ENCODE measurements at places on chromosomes 5 and 9. TPM values are rescaled to one million over a fixed set of nuclear protein-coding genes. Genes with fewer than 3 reads are reported as not detected.

The SLCO4C1 gene
- total RNA-seq = 0.08 TPM

GRCh38 chr5:68384936-68385594 is 169.5 kb downstream of the PIK3R1 start:
- DNase-seq = no peak

DNA sequence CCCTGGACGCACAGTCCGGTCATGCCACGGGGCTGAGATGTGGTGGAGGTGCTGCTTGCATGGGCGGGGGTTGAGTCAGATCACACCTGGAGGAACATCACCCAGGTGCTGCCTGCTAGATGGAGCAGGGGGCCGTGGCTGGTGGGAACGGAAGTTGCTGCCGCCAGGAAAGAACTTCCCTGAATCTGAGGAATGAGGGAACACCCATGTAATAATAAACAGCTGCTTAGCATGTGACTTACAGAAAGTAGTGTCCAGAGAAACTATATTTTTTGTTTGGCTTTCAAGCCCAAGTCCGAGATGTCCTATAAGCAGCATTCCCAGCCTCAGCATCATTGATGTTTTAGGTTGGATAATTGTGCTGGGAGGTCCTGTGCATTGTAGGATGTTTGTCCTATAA is 27.1 kb upstream of the FAM240B start:
- DNase-seq = no peak

- DNase-seq = no peak
Observed at GRCh38 chr9:86337469-86338108, 16.6 kb downstream of the TUT7 start.

The RANBP3L gene
- total RNA-seq = 0.49 TPM

The GRXCR2 gene
- total RNA-seq = 5.5 TPM

DNA sequence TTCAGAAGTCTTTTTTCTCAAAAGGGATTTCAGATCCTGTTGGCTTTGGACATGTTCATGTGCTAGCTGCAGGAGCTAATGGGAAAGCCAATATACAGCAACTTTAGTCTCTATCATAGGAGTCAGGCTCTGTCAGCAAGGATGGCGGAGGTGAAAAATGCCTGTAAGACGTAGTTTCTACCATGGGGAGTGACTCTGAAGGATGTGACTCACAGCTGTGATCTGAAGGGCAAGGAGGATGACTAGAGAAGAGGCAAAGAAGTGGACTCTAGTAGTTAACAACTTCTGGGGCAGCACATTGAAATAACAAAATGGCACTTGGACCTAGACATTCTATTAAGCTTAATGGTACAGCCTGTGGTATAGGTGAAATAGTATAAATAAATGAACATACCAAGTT is 3.1 kb upstream of the NDUFS4 start:
- DNase-seq = no peak

DNA sequence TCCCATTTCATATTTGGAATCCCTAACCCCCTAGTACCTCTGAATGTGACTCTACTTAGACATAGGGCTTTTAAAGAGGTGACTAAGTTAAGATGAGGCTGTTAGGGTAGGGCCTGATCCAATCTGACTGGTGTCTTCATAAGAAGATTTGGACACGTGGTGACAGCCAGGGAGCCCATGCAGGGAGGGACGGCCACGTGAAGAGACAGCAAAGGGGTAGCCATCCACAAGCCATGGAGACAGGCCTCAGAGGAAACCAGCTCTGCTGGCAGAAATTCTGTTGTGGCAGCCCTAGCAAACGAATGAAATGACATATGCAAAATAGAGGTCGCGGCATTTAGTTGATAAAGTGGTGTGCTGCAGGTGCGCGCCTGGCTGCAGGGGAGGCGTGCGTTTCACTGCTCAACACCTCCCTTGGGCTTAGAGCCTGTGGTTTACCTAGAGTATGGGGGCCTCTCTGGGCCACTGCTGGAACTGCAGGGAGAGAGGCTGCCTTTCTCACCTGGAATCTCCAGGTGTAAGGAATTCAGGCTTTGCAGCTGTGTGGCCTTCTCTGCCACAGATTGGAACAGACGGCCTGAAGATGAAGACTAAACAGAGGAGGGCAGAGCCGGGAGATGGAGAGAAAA is 7.1 kb upstream of the AFAP1L1 start:
- no peak for DNase-seq

DNA sequence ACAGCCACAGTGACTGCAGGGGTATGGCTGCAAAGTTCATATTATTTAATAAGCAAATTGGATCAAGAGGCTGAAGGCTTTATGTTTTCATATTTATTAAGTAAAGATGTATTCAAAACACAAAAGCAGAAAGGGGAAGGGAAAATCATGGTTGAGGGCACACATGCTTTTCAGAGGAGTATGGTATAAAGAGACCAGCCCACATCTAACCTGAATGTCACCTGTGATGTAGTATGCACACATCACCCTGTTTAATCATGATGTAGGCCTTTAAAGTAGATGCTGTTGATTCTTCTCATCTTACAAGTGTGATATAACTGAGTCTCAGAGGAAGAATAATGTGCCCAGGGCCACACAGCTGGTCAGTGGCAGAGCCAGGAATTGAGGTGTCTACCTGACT is 211.8 kb downstream of the DCP2 start:
- no peak for DNase-seq

The SPATA31C1 gene
- not detected for total RNA-seq

The SLC22A5 gene
- total RNA-seq = 22.3 TPM

The VAV2 gene
- 7.6 TPM for total RNA-seq

- no peak for DNase-seq
Observed at GRCh38 chr9:87270221-87270847, 227.3 kb upstream of the DAPK1 start.

DNA sequence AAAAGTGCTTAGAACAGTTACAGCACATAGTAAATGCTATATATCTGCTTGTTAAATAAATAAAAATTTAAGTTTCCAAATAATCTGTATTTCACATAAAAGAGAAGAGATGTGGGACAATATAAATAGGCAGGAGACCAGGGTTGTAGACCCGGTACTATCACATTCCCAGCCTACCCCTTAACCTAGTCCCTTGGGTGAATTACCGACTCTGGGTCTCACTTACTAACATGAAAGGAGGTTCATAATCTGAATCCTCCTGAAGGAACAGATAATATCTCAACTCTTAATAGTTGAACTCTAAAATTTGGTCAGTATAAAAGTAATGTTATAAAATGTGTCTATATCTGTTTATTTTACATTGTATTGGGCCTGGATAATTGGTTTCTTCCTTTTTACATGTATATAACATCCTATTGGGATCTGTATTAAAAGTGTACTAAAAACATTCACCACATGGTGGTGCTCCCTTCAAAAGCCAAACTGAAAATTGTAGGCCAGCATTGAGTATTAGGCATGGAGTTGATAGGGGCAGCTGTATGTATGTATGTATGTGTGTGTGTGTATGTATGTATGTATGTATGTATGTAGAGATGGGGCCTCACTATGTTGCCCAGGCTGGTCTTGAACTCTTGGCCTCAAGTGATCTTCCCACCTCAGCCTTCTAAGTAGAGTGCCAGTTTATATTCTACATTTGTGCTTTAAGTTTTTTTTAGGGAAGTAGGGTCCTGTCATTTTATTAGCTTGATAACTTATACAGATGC is 64.2 kb upstream of the ABL1 start:
- no peak for DNase-seq

The SOWAHA gene
- total RNA-seq = 0.27 TPM

- no peak for DNase-seq
Observed at GRCh38 chr9:36123515-36123914, 13.0 kb upstream of the GLIPR2 start.

DNA sequence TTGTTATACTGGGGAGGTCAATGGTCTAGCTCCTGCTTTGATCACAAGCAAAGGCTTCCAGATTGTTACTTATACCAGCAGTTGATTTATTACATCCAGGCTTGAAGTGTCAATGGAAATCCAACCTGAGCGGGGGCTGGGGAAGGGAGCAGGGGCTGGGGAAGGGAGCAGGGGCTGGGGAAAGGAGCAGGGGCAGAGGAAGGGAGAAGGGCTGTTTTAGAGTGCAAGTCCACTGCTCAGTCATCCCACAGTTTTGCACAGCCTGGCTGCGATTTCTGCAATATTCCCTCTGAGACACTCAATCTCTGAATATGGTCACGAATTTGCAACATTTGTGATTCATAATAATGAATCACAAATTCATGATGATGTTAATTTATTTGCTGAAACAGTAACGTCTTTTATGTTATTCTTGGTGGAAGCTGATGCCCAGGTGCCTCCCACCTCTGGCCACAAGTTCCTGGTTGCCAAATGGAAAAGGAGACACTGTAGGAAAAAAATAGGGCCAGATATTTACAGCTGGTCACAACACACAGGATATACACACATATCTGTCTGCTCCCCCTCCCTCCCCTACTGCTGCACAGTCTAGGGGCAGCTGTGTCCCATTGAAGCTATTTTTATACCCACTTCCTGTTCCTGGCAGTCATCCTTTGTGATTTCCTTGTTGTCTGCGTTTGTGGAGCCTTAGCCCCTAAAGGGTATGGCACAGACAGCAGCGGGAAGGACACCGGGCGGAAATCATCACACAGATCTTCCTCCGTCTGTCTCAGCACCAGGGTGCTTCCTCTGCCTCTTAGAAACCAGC is 325.1 kb downstream of the GADD45G start:
- no peak for DNase-seq

GRCh38 chr5:154654486-154655371 is 100.4 kb upstream of the LARP1 start:
- DNase-seq = no peak

- DNase-seq = no peak
Observed at GRCh38 chr5:117107859-117108258, 533.2 kb upstream of the SEMA6A start.

GRCh38 chr5:33734537-33734936 is 157.3 kb downstream of the ADAMTS12 start:
- no peak for DNase-seq

- DNase-seq = no peak
Observed at GRCh38 chr9:129751841-129752801, 721 bp downstream of the PTGES start.

DNA sequence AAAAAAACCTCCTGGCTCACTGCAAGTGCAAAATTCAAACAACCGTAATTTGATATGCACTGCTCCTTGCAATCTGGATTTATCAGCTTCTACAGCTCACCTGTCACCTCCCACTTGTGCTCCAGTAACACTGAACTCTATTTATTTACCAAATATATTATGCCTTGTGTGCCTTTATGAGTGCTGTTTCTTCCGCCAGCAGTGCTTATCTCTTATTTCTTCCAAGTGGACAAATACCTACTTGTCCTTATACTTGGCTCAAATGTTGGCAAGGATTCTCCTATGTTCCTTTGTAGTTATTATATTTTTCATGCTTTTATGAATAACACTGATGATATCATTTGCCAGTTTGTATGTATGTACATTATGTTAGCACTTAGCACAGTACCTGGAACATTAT is 145.7 kb upstream of the ARRDC3 start:
- DNase-seq = no peak

The C9 gene
- not detected for total RNA-seq

GRCh38 chr9:117957267-117957666 is 253.1 kb downstream of the TLR4 start:
- DNase-seq = no peak

DNA sequence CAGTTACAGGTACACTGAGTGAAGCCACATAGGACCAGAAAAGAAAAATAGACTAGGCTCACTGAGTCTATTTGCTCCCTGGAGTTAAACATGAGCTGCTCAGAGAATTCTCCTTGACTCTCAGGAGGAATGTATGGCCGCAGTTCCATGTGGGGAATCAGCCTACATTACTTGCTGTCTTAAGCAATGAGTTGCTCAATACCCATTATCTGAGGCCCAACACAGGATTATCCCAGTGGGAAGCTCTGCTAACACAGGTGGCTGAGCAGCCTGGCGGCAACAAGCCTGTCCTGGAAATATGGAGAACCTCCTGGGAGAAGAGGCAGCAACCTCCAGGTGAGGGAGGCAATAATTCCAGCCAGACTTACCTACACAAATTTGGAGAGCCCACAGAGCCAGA is 177.5 kb upstream of the NREP start:
- DNase-seq = no peak

DNA sequence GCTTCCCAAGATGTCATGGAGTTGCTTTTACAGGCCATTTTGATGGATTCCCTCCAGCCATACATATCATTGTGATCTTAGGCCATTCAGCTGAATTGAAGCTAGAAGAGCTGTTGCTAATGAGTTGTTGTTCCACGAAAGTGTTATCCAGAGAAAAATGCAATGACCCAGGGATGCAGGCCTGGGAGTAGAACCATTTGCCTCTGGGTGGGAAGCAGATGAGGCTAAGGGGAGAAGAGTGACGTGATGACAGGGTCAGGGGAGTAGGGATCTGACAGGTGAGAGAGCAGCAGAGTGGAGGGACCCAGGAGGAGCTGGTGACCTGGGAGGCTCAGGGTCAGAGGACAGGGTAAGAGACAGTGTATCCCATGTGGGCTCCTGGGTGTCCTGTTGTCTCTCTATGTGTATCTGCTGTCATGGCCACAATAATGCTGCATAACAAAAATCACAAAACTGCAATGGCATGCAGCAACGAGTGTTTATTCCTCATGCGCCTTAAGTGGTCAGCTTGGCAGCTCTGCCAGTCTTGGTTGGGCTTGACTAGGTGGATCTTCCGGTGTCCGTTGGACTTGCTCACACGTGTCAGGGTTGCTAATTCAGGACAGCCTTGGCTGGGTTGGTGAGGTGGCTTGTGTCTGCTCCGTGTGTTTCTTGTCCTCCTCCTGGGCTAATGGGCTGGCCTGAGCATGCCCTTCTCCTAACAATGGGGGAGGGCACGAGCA is 90.6 kb downstream of the LIFR start:
- no peak for DNase-seq

GRCh38 chr5:31319335-31319734 is 125.8 kb downstream of the CDH6 start:
- DNase-seq = no peak

- no peak for DNase-seq
Observed at GRCh38 chr9:125985998-125986655, 239.0 kb downstream of the PBX3 start.

- no peak for DNase-seq
Observed at GRCh38 chr9:13377171-13377925, 97.9 kb upstream of the MPDZ start.

GRCh38 chr9:106857811-106858470 is 5.0 kb upstream of the ZNF462 start:
- no peak for DNase-seq
